ENCODE measurements at places on chromosomes 6 and 20. TPM values are rescaled to one million over a fixed set of nuclear protein-coding genes. Genes with fewer than 3 reads are reported as not detected.

DNA sequence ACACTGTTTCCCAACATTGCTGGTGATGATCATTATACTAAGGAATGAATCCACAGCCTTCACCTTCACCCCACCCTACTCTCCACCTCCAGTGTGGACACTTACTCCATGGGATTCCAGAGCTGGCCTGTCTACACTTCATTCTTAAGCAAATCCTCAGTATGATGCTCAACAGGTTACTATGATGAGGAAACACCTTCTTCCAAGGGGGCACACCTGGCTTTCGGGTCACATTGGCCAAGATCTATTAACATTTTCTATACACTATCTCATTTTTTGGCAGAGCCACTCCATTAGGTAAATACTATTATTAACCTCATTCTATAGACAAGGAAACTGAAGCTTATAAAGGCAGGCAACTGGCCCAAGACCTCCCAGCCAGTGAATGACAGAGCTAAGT is 8.0 kb upstream of the EPPIN start:
- DNase-seq: no peak

DNA sequence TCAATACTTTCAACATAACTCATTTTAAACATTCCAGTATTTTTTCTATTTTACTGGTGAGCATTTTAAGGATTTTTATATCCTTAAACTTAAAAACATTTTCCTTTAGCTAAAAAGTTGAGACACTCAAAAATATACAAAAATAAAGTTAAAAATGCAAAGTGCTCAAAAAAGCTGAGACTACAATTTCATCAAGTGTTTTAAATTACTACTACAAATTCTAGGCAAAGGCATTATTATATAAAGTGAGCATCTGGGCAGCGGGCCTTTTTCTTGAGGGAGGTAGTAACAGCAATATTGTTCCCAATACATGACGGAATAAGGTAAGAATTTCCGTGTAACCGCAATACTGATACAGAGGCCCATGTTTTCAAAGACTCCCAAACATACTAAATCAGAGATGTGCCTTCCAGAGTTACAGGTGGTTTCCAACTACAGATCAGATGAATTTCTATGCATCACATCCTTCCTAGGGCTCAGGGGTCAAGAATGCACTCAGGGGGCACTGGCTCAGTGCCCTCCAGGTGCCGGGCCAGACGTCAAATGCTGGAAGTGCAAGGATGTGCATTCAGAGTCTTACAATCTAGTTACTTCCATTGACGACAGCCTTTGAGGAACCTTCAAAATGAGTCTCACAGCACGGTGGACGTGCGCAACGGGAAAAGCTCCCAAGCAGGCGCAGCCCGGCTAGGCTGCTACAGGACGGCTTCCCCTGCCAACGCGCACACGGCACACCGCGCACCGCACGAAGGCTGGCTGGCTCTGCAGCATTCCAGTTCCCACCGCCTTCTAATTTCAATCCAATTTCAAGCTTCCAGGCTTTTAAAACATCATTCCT is 1.7 kb downstream of the PHF10 start:
- DNase-seq: no peak

- DNase-seq: no peak
Observed at GRCh38 chr6:90893400-90893799, 306.5 kb upstream of the MAP3K7 start.

DNA sequence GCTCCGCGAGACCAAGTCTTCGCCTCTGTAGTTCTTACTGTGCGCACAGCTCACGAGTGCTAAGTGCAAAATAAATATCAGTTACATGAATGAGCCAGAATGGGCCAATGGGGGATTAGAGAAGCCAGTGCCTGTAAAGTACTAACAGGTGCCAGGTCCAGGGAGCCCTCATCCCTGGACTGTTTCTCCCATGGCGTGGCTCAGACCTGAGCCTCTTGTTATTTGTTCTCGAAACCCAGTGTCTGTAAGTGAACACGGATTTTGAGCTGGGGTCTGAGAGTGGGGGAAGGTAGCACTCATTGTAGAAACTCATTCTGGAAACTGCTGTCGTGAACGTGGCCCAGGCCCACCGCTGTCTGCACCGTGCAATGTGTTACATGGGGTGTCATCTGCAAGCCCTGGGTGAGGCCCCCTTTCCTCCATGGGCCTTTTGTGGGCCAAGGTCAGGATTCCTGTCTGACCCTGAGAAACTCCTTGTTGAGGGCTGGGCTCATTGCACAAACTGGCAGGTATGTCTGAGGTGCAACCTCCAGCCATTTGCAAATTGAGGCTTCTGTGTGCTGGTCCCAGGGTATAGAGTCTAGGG is 154.7 kb downstream of the SYCP2 start:
- peak; percentile 29 for DNase-seq

DNA sequence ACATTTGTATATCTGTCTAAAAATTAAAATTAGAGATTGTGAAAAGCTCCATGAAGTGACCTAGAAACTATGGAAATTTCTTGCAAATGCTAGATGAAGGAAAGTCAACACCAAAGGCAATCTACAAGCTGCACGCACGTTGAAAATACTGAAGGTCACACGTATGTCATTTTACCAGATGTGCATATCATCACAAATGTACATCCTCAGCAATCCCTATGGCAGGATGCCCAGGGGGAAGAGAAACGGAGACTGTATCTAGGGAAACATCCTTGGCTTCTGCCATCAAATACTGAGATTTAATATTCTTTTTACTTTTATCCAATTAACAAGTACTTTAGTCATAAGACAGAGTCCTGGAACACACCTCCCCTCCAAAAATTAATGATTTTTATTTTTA is 672.0 kb downstream of the RNF144B start:
- no peak for DNase-seq

GRCh38 chr6:5034328-5034727 is 30.5 kb upstream of the RPP40 start:
- DNase-seq: no peak

DNA sequence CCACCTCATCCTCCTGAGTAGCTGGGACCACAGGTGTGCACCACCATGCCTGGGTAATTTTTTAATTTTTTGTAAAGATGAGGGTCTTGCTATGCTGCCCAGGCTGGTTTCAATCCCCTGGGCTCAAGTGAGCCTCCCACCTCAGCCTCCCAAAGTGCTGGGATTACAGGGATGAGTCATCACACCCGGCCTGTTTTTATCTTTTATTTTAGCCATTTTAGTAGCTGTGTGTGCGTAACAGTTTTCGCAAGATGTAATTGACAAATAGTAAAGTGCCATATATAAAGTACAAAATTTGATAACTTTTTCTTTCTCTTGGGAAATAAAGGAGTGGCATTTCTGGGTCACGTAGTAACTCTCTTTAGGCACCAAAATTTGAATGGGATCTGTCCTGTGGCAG is 21.4 kb downstream of the SNAI1 start:
- DNase-seq: no peak

DNA sequence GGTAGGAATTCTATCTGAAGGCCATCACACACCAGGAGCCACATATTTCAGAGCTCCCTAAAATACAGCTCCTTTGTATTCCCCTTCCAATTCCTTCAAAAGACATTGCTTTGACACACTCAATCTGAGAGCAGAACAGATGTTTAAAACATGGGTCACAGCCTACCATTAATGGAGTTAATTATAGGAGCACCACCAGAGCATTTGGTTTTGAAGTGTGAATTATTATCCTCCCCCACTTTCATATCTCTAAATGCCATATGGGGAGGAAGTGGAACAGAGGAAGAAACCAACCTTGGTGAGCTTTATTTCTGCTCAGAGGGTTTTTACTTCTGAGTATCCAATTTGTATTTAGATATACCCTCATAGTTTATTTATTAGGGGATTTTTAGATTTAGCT is 50.7 kb upstream of the TNFRSF21 start:
- DNase-seq: no peak

- no peak for DNase-seq
Observed at GRCh38 chr20:58077282-58077681, 151.2 kb downstream of the ANKRD60 start.

- DNase-seq: no peak
Observed at GRCh38 chr6:29631209-29631810, 1.7 kb downstream of the GABBR1 start.

GRCh38 chr20:25723975-25724374 is 27.3 kb upstream of the ZNF337 start:
- DNase-seq: no peak

- no peak for DNase-seq
Observed at GRCh38 chr6:142671791-142672190, 273.2 kb downstream of the HIVEP2 start.

GRCh38 chr6:169986171-169986847 is 234.9 kb downstream of the ERMARD start:
- no peak for DNase-seq

DNA sequence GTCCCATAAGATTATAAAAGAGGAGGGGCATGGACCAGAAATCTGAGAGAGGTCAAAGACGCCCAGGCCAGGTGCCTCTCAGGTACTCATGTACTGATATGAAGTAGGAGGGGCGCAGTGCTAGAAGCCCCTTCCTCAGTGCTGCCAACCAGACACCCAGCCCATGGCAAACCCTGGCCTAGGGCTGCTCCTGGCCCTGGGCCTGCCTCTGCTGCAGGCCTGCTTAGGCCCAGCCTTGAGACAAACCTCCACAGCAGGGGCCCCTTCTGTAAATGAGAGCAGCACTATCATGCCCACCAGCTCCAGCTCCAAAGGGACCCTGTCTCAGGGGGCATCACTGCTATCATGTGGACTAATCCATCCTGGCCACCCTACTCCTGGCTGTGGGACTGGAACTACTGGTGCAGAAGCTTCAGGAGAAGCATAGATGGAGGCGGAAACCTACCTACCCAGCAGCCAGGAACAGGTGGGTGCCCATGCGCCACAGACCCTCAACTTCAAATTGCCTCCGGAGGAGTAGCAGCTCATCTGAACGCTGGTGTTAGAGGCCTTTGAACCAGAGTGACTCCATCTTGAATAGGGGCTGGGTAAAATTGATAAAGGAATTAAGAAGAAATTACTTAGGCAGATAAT is 72.4 kb upstream of the LGSN start:
- DNase-seq: no peak

GRCh38 chr20:19883501-19883900 is 125.4 kb downstream of the RIN2 start:
- DNase-seq: no peak

DNA sequence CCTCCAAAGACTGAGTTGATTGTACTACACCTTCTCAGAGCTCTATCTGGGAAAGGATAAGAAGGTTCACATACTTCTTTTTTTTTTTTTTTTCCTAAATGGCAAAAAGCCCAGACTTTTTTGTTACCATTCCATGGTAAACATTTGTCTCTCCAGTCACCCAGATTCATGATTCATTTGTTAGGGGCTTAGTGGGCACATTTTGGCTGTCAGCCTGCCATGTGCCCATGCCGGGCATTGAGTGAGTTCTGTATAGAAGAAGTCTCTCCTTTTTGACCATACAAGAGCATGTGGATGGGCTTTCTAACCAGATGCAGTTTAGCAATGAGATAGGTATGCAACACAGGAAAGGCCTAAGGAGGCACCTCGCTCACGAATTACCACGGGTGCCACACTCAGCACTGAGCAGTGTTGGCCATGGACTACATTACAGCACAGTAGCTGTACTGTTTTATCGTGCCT is 447.5 kb upstream of the HSF2 start:
- no peak for DNase-seq

DNA sequence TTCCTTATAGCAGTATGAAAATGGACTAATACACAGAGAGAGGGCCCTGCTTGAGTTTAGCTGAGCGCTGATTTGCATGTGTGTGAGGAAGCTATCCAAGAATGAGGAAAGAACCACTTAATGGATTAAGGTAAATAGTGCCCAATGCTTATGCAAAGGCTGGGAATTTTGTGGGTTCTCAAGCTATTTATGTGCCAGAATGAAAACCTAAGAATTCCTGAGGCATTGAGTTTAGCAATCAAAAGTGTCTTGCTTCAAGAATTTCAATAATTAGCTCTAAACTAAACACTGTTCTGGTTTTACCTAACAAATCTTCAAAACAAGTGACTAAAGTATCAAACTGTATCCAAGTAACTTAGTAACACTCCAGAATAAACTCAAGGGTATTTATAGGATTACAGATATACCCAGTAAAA is 7.0 kb upstream of the OR14J1 start:
- no peak for DNase-seq

- DNase-seq: no peak
Observed at GRCh38 chr20:44746367-44747165, 901 bp downstream of the KCNK15 start.

DNA sequence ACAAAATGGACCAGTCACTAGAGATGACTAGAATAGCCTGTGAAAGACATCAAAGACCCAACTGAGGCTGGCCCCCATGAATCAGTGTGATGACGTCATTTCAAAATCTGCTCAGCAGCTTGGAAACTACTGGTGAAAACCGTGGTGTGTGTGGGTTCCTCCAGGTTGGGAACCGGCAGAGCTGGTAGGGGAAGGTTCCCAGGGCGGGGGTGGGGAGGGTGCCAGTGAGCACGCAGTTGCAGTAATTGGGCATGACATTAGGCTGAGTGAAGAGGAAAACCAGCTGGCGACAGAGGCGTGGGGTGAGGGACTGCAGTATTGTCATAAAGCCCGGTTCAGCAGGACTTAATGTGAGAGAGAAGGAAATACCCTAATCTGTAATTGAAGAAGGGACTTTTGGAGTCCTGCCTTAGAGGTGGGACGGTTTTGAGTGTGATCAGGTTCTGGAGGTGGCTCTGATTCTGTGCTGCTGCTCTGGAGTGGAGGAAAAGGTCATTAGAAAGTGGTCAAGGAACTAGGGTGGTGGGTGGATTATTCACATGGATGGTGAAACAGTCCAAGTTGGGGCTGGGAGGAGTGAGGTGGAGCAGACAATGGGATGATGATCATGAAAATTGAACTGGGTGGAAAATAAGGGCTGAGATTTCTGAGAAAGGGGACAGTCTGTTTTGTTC is 52.0 kb upstream of the MTHFD1L start:
- no peak for DNase-seq

GRCh38 chr6:137227871-137228302 is 8.7 kb upstream of the IFNGR1 start:
- DNase-seq: no peak

GRCh38 chr20:401682-402495 is 6.2 kb upstream of the RBCK1 start:
- peak; percentile 70 for DNase-seq

- DNase-seq: no peak
Observed at GRCh38 chr6:132887204-132887603, 72.8 kb downstream of the RPS12 start.

DNA sequence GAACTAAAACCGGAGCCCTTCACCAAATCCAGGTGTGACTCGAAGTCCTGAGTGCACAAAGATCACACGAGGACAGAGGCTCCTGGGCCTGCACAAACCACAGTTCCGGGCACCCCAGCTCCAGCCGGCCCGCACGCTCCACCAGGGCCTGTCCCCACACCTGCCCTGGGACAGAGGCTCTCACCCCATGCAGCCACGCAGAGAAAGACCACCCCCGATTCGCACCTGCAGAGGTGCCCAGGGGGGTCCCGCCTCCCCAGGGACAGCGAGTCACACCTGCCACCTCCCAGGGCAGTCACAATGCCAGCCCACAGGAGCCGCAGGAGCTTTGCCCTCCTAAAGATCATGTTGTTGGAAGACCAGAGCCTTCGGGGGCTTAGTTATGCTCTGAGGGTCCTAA is 25.4 kb upstream of the MRGBP start:
- no peak for DNase-seq

- no peak for DNase-seq
Observed at GRCh38 chr6:149821492-149821891, 42.7 kb downstream of the LRP11 start.

GRCh38 chr20:59999502-59999901 is 41.3 kb downstream of the CDH26 start:
- no peak for DNase-seq

The FOXC1 gene
- total RNA-seq: 0.38 TPM

The CNR1 gene
- total RNA-seq: 0.23 TPM

The TP53TG5 gene
- not detected for total RNA-seq

The RAMACL gene
- total RNA-seq: 0.28 TPM

The LRP11 gene
- total RNA-seq: 11.1 TPM

The MOXD1 gene
- total RNA-seq: 0.28 TPM

The MARCKS gene
- total RNA-seq: 8.1 TPM

The LTA gene
- total RNA-seq: 0.93 TPM

Data from left lobe of liver (tissue), 2 donors.